ENCODE measurements at places on chromosomes 7 and 10. TPM values are rescaled to one million over a fixed set of nuclear protein-coding genes. Genes with fewer than 3 reads are reported as not detected.
A peak's percentile ranks its signal among the peaks of the same experiment; 100 is the strongest.

DNA sequence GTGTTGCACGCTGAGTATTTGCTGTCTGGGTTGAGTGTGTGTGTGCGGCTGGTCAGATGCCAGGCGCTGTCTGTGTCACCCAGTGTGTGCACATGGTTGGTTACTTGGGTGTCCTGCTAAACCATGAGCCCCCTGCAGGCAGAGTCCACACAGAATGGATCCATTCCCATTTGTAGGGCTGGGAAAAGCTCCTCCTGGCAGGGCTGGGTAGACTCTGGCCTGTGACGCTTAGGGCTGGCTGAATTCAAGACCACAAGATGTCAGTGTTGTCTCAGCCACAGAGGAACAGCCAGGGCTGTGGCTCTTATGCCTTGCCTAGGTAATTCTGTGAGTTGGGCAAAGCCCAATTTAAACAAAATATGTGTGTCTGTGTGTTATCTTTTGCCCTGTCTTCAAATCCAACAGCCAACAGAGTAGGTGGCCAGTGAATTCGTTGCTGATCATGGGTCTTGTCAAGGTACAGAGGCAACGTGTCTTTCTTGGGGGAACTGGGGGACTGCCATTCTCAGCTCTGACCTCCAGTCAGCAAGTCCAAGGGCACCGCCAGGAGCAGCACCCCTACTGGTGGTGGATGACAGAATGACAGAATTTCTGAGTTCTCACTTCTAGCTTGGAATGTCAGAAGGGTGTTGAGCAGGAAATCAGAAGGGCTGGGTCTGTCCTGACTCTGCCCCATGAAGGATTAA, 285.1 kb downstream of the CCSER2 start:
- DNase-seq: peak; percentile 18

- peak; percentile 7 for DNase-seq
Measured at GRCh38 chr7:11847336-11847735, 15.3 kb upstream of the THSD7A start.

DNA sequence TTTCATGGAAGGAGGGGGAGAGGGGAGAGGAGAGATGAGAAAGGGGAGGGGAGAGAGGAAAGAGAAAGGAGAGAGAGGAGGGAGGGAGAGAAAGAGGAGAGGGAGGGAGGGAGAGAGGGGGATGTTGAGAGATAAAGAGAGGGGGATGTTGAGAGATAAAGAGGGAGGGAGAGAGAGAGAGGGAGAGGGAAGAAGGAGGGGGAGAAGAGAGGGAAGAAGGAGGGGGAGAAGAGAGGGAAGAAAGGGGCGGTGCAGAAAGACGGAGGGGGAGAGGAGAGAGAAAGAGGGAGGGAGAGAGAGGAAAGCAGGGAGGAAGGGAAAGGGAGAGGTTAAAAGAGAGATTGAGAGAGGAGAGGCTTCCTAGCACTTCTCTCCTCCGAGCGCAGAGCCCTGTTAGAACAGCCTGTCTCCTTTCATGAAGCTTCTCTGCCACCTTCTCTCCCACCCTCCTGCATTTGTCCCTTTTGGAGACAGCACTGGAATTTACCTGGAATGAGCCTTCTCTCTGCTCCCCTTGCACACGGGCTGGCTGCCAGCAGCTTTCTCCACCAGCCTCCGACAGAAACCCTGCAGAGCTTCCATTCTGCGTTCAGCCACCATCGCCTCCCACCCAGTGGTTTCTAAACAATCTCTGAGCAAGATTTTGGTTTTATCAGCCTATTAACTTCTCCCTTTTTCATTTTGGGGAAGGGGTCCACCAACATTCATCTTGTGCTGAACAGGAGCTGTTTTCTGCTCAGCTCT, 74.0 kb upstream of the CARD11 start:
- DNase-seq: no peak

GRCh38 chr10:57706016-57706415, 561.7 kb downstream of the IPMK start:
- no peak for DNase-seq

Gene ZNF479
- not detected for polyA plus RNA-seq
